ENCODE measurements at places on chromosomes 5 and 9.

DNA sequence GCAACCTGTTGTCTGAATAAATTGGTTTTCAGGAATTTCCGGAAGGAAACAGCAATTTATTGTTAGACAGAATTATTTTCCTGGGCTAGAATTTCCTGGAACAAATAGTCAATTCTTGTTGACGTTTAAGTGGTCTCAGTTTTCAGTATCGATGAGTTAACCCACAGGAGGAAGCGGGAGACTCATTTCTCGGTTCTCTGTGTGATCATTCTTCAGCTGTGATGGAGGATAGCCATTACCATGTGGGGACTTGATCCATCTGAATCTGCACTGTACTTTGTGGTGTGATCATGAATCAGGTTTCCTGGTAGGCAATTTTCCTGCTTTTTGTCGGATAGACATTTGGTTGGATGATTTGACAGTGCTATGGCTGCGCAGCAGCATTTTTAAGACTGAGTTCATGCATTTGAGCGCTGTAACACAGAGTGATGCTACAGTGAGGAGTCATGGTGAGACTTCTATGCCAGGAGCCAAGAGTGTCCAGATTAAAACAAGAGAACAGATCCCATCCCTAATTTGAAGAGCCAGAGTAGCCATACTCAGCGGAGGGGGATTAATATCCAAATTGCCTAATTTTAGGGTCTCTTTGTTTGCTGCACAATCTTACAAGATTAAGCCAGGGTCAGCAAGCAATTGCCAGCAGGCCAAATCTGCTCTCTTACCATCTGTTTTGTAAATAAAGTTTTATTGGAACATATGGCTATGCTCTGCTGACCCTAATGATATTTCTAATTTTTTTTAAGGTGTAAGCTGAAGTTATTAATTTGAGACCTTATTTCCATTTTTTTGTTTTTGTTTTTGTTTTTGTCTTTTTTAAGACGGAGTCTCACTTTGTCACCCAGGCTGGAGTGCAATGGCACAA is 355.9 kb downstream of the RAB3C start:
- DNase-seq, result no peak

- DNase-seq, result no peak
These were observed 1.8 kb upstream of the SLC25A51 start for GRCh38 chr9:37905776-37906175.

DNA sequence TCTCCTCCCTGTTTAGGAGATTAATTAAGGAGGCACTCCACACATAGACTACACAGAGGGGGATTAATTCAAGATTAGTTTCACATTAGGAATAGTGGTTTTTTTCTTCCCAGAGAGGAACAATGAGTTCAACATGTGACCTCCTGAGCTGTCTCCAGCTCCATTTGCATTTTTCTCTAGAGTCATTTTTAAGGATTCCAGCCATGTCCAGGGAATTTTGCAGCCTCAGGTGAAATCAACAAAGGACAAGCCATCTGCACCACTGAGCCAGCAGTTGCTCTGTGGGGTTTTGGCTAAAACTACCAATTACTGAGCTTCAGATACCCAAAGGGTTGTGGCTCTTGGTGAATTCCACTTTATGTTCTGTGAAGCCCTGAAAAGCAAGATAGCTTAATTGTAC is 258.5 kb upstream of the PPP1R2B start:
- no peak for DNase-seq

- no peak for DNase-seq
These were observed 26.7 kb downstream of the RNF145 start for GRCh38 chr5:159182691-159183090.

- no peak for DNase-seq
These were observed 95.0 kb upstream of the NR5A1 start for GRCh38 chr9:124602204-124602603.

DNA sequence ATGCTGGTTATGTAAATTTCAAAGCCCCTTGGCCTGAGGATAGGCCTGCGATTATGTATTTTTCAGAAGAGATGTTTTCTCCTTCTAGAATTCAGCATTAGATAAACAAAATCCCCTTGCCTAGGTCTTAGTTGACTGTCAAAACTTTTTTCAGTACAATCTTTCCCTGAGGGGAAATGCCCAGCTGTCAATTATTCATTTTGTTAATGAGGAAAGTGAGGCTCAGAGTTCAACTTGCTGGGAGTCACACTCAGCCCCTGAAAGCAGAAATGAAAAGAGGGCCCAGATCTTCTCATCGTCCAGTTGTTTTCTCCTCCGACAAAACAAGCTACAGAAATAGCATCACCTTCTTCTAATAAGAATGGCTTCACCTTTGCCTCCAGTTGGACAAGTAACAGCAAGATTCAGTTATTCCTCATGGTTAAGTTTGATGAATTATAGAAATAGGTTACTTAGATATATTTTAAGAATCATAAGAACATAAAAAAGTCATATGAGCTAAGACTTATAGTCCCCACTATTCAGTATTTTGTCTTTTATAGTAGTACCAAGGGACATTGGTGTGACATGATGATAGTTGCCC is 627.1 kb upstream of the WWC1 start:
- DNase-seq, result no peak

GRCh38 chr5:172877466-172878260 is 43.6 kb downstream of the ERGIC1 start:
- DNase-seq, result no peak

GRCh38 chr5:90055831-90056328 is 353.7 kb downstream of the CETN3 start:
- no peak for DNase-seq

- DNase-seq, result no peak
These were observed 26.3 kb downstream of the NMUR2 start for GRCh38 chr5:152378730-152379129.
